Activated T-cell treated with anti-CD3 and anti-CD28 coated beads, Interleukin-2, amount 50 U/mL, for 1 hour (primary cell): ENCODE measurements at places on chromosomes 3 and 15.

DNA sequence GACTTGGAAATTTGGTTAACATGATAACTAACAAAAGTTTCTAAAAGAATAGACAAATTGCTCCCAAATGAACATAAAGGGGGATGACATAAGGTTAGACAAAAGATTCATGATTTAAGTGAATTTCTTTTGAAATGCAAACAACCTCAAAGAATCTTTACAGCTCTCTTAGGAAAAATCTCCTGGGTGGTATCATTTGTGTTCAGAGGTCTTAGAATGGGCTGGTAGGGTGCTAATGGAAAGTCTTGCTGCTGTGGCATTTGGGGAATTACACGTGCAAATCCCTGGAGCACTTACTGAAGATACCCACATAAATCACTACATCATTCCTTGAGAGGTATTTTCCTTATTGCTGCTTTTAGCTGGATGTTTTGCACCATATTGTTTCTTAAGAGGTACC lies 14.4 kb upstream of the ROBO2 start:
- no peak for DNase-seq

- DNase-seq: no peak
Observed at GRCh38 chr15:81548365-81549130, 174.5 kb upstream of the TMC3 start.

DNA sequence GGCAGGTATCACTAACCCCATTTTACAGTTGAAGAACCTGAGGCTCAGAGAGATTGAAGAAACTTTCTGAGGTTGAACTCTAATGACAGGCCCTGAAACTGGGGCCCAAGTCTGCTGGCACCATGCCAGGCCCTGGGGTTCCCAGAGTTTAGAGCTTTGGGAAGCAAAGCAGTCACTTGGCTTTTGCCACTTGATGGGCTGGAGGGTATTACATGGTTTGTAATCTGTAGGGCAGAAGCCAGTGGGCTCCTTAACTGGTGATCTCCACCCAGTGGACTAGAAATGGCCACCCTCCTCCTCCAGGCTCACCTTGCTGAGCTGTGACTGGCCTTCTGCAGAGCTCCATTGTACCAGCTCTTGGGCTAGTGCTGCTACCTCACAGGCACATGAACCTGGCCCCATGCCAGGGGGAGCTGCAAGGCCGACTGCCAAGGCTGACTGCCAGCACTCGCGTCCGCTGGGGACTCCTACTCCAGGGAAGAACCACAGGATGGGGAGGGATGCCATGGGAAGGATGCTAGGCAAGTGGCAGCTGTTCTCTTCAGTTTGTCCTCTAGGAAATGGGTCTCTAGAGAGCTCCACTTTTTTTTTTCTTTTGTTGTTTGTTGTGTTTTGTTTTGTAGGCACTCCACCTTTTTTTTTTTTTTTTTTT lies 104.8 kb downstream of the ETFA start:
- no peak for DNase-seq

DNA sequence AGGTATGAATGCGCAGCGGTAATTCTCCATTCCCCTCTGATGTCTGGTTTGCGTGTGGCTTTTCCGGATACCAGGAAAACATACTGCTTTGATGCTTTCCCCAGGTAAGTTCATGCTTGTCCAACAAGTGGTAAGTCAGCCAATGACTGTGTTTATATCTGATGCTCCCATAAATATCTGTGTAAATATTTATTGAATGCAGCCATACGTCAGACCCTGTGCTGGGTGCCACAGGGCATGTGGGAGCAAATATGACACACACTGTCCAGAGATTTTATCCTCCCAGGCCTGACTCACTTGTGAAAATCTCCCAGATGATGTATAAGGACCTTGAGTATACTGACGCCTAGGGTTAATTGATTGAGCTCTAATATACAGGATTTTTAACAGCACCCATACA lies 29.6 kb upstream of the CEMIP start:
- no peak for DNase-seq

DNA sequence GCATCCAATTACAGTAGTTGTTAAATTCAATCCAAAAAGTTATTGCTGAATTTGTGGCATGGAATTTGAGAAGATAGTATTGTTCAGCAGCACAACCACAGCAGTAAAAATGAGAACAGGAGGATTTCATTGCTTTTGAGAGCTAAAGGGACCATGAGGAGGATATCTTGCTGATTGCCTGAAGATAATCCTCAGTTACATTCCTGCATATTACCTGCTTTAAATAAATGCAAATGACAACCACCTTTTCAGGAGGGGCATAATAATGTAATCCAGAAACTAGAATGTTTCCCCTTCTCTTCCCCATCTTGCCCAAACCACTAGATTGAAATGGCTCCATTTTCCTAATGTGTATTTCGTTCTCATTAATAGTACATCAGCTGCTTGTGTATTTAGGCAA lies 35.2 kb upstream of the SLC2A2 start:
- no peak for DNase-seq

DNA sequence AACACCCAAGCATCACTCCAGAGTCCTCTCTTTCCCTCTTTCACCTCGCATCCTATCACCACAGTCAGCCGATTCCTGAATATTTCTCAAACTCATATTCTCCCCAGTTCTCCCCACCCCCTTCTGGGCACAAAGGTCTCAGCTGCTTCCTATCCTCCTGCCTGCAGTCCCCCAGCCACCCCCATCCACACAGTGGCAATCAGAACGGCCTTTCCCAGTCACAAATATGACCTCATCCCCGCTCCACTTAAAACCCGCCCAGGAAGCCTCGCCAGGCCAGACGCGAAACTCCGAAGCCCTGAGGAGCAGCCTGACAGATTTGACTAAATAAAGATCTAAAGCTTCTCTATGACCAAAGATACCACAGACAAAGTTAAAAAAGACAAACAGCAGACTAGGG lies 49.9 kb upstream of the LINGO1 start:
- no peak for DNase-seq

- DNase-seq: no peak
Observed at GRCh38 chr3:162525066-162525742, 1028.6 kb downstream of the OTOL1 start.

DNA sequence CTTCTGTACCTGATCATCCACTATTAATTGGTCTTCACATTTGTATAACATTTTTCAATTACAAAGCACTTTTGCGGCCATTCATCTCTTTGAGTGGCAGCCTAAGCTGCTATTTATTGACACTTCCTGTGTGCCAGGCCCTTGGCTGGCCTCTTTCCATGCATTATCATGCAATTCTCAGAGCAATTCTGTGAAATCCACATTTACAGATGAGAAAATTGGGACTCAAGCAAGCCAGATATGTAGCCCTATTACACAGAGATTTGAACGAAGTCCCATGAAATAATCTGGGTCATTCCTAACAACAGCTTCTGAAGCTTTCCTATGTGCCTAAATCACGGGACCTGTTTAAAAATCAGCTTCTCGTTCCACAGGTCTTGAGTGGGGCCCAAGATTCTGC lies 17.4 kb downstream of the SLC6A1 start:
- no peak for DNase-seq

DNA sequence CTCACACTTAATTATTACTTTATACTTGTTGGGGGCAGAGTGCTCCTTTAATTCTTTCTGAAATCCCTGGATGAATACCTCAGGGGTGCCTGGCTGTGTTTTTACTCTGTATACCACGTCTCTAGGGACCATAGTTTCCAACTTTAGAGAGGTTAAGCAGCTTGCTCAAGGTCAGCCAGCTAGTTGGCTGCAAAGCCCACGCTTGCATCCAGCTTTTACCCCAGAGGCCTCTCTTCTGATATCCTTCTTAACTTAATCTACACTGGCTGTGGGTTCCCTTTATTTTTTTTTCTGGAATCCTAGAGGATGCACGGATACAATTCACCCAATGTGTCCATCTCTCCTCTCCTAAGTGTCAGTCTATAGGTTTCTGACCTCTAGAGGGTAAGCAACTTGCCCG lies 1.4 kb downstream of the PDZRN3 start:
- DNase-seq: no peak

DNA sequence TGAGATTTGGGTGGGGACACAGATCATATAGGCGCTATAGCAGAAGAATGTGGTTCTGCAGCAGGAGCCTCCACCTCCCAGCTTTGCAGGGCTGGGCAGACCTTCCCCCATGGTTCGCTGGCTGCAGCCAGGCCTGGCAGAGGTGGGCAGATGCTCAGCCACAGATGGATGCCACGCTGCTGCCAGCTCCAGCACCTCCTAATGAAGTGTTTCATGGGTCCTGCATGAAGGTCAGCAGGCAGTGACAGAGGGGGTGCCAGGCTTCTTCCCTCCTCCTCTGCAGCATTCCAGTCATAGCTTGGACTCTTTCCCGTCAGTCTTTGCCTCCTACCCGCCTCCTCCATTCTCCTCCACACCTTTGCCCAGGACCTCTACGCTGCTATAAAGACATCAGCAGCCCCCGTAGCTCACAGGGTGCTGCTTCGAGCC lies 85.9 kb downstream of the SLCO3A1 start:
- DNase-seq: no peak

DNA sequence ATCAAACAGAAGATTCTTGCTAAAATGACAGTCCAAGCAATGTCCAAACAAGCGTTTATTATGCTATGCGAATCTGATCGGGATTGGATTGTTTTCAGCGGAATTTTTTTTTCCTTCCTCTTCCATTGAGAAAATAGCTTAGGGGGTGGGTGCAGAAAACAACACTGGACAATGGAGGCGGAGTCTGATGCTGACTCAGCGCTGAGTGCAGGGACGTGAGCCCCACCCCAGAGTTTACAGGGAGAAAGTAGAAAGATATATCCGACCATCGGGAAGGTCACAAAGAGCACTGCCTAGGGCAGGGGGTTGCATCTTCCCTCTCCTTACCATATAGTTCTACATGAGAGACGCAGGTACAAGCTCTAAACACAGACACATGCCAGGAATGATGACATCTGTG lies 117.0 kb downstream of the FOXP1 start:
- no peak for DNase-seq

DNA sequence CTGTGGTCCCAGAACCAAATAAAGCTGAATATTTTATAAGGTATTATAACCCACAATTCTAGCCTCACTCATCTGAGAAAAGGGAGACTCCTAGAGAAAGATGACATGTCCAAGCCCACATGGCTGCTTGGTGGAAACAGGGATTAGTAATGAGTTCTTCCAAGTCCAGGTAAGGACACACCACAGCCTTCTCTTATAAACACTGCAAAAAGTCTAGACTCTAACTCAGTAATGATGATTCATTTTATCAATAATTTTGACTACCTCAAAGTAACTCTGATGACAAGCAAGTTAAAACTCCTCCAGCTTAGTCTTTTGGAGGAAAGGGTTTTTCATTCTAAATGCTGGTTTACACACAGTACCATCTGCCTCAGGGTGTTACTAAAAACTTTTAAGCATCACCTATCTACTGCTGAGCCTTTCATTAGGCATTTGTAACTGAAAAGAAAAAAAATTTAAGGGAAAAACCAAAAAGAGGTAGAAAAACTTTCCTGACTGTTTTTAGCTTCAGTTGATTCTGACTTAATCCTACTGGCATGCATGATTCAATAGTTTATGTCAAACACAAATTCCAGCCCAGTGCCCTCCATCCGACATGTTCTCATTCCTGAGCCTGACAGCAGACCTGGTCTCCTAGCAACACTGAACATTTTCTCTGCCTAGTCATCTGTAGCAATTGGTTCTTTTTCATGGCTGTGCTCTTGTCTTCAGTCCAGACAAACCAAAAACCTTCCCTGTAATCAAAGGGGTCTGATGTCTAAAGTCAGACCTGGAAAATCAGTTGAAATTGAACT lies 43.9 kb downstream of the P3H2 start:
- no peak for DNase-seq

DNA sequence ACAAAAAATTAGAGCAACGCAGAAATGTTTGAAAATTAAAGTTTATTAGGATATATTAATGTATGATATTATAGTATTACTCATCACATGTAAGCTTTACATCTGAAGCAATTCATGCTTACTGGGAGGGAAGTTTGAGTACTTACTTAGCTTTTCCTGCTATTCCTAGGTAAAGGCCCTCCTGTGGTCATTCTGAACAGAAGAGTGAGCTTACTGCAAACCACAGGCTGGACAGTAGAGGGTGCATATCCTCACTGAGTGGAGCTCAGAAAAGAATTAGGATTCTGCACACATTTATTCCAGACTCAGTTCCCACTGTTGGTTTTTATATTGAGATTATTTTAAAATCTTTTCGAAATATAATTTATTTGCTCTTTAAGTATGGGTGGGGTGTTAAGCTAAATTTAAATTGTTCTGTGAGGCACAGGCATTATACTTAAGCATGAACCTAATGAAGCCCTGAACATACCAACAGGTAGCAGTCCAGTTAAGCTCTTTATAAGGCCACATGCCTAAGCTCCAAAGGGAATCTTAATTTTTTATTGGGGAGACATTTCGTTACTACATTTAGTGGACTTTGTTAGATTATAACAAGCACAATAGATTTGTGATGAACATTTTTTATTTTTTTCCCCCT lies 10.2 kb downstream of the MRPS22 start:
- DNase-seq: no peak

DNA sequence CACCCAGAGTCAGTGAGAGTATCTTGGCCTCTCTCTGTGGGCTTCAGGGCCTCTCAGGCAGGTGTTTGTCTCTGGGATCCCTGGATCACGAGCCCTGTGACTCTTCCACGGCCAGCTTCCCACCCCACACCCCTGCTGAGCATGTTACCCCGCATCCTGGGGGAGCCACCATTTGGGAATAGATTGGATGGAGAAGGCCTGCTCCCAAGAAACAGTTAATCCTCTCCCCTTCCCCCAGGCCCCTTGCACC lies 15.5 kb upstream of the SRP14 start:
- no peak for DNase-seq

DNA sequence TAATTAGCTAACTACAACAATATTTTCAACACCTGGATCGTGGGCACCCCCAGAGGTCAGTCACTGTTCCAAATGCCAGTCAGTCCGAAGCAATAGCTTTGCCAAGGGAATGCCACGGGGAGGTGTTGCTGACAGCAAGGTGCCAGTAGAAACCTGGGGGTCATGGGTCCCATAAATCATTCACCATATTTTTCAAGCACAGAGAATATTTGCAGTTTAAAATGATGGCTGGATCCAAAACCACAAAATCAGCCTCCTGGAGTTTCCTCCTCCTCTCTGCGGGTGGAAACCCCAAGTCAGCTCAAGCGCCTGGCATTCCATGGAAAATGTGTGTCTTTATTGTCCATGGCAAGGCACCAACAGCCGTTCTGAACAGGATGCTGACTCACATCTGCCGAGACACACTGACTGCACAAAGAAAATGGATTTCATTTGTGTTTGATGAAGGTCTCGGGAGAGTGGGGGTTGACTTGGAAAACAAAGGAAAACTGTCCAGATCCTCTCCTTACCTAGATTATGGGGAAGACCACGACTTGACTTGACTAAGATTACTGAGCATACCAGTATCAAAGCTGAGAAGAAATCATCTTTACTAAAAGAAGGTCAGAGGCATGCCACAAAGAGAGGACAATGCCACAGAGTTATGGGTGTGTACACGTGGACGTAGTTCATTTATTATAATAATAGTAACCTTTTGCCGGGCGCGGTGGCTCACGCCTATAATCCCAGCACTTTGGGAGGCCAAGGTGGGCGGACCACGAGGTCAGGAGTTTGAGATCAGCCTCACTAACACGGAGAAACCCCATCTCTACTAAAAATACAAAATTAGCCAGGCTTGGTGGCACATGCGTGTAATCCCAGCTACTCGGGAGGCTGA lies 26.4 kb downstream of the ANXA2 start:
- DNase-seq: no peak
